Mesothelial cell of epicardium (in vitro differentiated cells): ENCODE measurements at places on chromosomes 7 and 10. TPM values are rescaled to one million over a fixed set of nuclear protein-coding genes. Genes with fewer than 3 reads are reported as not detected.

SFTPA1 gene
- not detected in 3 replicates for total RNA-seq

CHRM2 gene
- total RNA-seq: 40.9 to 47.7 TPM (median 41.6 TPM) in 3 replicates

ABLIM1 gene
- 99.5 to 105 TPM (median 102 TPM) in 3 replicates for total RNA-seq

AMPH gene
- total RNA-seq: 2.0 to 2.4 TPM (median 2.3 TPM) in 3 replicates

SAP25 gene
- total RNA-seq: 7.9 to 13.5 TPM (median 10.6 TPM) in 3 replicates

GUSB gene
- total RNA-seq: 39.3 to 42.1 TPM (median 39.4 TPM) in 3 replicates

OR6V1 gene
- not detected in 3 replicates for total RNA-seq

ANKRD30A gene
- not detected in 3 replicates for total RNA-seq

NUP205 gene
- 81.9 to 82.7 TPM (median 82.4 TPM) in 3 replicates for total RNA-seq

FAM3C gene
- total RNA-seq: 76.4 to 82.7 TPM (median 78.2 TPM) in 3 replicates

GNGT1 gene
- total RNA-seq: not detected in 3 replicates

SVOPL gene
- total RNA-seq: 1.1 TPM in 3 replicates

CHN2 gene
- total RNA-seq: 6.9 to 8.0 TPM (median 7.0 TPM) in 3 replicates

DGKI gene
- total RNA-seq: 1.7 to 2.2 TPM (median 2.0 TPM) in 3 replicates

FFAR4 gene
- total RNA-seq: not detected in 3 replicates

CREB5 gene
- 12.7 to 14.1 TPM (median 13.6 TPM) in 3 replicates for total RNA-seq

REPIN1 gene
- 147 to 149 TPM (median 148 TPM) in 3 replicates for total RNA-seq

NEUROG3 gene
- total RNA-seq: not detected in 3 replicates

CYP3A4 gene
- total RNA-seq: not detected in 3 replicates

NUTM2B gene
- 1.0 to 1.7 TPM (median 1.4 TPM) in 3 replicates for total RNA-seq

LDB3 gene
- 0.14 to 0.44 TPM (median 0.22 TPM) in 3 replicates for total RNA-seq

SEMA3E gene
- total RNA-seq: 0.73 to 1.3 TPM (median 0.81 TPM) in 3 replicates

CDNF gene
- total RNA-seq: 1.7 to 2.3 TPM (median 2.2 TPM) in 3 replicates

CXCL12 gene
- total RNA-seq: 42.4 to 48.4 TPM (median 45.8 TPM) in 3 replicates

VWDE gene
- total RNA-seq: 23.8 to 24.7 TPM (median 24.3 TPM) in 3 replicates

CDH23 gene
- total RNA-seq: 2.5 to 2.9 TPM (median 2.9 TPM) in 3 replicates
